Right lobe of liver (tissue), 6 donors: ENCODE measurements at places on chromosomes 1 and 21. TPM values are rescaled to one million over a fixed set of nuclear protein-coding genes. Genes with fewer than 3 reads are reported as not detected.

GRCh38 chr1:54460351-54460750 is 54.2 kb upstream of the SSBP3 start:
- no peak overlapping the region for H3K27ac ChIP-seq
- H3K4me1 ChIP-seq = peaks cover 3% of the 10 kb centered on the region
- DNase-seq = no peak
- H3K4me3 ChIP-seq = no peak overlapping the region
- H3K27me3 ChIP-seq = no peaks in the 10 kb centered on the region

The TRAF3IP3 gene
- 1.4 TPM for total RNA-seq

GRCh38 chr1:155186794-155187455 is 13.3 kb downstream of the TRIM46 start:
- no peak overlapping the region for H3K27ac ChIP-seq
- H3K4me1 ChIP-seq = no peaks in the 10 kb centered on the region
- no peaks in the 10 kb centered on the region for H3K36me3 ChIP-seq

The RNU1-3 gene
- under 0.01 TPM for total RNA-seq

DNA sequence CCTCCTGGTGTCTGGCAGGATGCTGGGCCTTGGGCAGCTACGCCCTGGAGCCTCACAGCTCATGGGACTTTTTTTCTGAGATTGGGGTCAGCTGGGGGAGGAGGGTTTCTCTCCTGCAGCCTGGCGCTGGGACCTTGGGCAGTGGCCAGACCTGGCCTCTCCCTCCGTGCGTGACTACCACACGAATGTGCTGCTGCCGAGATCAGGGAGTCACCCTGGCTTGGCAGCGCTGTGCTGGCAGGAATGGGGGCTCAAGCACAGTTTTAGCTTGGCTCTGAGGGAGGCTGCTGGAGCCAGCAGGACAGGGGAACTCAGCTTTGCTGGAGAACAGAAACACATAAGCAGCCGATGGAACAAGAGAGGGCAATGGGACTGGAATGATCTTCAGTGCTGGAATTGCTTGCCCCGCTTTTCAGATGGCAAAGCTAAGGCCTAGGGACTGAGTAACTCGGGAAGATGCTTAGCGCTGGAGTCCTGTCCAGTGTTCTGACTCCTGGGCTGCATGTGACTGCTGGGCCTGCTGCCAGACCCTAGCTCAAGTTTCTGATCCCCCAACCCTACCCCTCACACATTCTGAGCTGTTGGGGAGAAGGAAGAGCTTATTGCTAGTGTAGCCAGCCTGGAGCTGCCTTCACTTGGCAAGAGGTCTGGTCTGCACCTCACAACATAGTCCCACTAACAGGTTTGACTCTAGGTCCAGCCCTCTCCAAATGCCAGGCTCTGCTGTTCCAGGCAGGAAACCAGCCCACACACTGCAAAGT is 69.9 kb downstream of the NAV1 start:
- no peak overlapping the region for H3K4me3 ChIP-seq
- H3K27ac ChIP-seq = no peak overlapping the region
- DNase-seq = no peak
- no peaks in the 10 kb centered on the region for H3K36me3 ChIP-seq

DNA sequence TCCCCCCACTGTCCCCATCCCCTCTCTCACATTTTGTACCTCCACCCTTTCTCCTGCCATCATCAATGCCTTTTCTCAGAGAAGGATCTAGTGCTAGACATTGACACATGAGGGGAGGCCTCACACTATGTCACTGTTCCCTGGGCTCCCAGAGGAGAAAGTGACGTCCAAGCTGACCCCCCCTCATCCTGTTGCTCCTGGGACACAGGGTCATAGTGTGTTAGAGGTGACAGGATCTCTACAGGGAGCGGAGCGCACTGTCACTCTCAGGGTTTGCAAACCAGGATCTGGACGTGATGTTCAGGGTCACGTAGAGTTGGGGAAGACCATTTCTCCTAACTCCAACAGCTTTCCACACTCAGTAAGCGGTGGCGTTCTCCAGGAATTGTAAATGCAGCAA is 2.6 kb downstream of the NCMAP start:
- no peaks in the 10 kb centered on the region for H3K27me3 ChIP-seq
- DNase-seq = no peak
- no peak overlapping the region for H3K4me3 ChIP-seq
- H3K36me3 ChIP-seq = no peaks in the 10 kb centered on the region

The TSPEAR gene
- not detected for total RNA-seq

The SPRR2G gene
- not detected for total RNA-seq

The RPTN gene
- total RNA-seq = not detected

DNA sequence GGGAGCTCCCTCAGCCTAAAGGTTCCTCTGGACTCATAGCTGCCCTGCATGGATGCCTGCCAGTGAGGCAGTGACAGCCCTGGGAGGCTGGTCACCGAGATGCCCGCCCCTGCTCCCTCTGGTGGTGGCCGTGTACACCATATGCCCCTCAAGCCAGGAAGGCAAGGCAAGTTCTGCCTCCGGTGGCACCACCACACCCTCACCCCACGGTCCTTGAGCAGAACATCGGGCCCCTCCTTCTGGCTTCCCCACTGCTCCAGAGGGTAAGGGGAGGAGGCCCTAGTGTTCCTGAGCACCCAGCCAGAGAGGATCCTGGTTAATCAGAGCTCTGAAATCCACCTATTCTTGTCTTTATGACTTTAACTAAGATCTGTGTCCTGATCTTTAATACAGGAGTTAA is 1.5 kb upstream of the S100A14 start:
- DNase-seq = peak; percentile 85
- H3K36me3 ChIP-seq = no peaks in the 10 kb centered on the region
- H3K27me3 ChIP-seq = no peaks in the 10 kb centered on the region
- peaks cover 19% of the 10 kb centered on the region for H3K4me1 ChIP-seq
- no peak overlapping the region for H3K27ac ChIP-seq
